ENCODE measurements at places on chromosomes 7 and 10.

DNA sequence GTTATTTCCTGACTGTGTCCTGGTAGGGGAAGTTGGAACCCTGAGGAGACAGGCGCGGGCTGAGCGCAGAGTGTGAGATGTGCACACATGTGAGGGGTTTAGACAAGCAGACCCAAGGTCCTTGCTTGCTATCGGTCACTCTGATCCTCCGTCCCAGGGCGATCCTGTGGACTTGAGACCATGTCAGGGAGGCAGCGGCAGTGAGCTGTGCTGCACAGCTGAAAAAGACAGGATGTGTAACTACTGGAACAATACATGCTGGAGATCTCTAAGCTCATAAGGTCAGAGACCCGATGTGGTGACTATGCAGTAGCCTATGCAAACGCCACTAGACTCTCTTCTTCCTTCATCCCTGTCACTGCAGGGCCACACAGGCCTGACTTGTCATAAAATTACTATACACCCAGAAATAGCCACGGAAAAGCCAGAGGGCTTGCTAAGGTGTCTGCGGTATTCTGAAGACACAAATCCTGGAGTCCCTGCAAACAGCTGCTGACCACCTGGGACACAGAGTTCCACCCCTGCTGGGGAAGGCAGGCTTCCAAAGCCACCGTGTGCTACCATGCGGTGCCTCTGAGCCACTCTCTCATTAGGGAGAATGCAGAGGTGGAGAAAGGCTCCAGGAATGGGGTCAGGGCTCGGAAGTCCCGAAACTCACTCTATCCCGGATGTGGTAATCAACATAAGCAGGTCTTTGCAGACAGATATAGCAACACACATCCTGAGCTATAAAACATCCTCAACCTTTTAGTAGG, 91.1 kb upstream of the DDC start:
- no peak for DNase-seq

GRCh38 chr7:130554481-130554880, 62.6 kb downstream of the MEST start:
- no peak for DNase-seq

- no peak for DNase-seq
Observed at GRCh38 chr10:114486938-114487814, 82.9 kb upstream of the AFAP1L2 start.

- no peak for DNase-seq
Observed at GRCh38 chr7:12320241-12320986, 83.3 kb downstream of the VWDE start.

DNA sequence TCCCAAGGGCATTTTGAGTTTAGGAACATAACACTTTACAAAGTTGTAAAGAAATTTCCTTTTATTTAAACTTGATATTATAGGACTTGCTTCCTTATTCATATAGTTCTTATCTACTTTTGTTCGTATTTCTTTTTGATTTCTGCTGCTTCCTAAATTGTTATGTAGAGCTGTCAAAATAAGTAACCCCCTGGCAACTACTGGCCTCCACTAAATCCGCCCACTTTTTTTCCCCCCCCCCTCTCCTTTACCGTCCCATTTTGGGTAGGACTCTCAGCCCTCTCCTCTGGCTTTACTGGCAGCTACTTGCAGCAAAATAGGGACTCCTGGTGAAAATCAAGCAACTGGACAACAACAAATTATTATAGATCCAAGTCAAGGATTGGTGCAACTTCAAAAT, 1.1 kb downstream of the SP4 start:
- no peak for DNase-seq

DNA sequence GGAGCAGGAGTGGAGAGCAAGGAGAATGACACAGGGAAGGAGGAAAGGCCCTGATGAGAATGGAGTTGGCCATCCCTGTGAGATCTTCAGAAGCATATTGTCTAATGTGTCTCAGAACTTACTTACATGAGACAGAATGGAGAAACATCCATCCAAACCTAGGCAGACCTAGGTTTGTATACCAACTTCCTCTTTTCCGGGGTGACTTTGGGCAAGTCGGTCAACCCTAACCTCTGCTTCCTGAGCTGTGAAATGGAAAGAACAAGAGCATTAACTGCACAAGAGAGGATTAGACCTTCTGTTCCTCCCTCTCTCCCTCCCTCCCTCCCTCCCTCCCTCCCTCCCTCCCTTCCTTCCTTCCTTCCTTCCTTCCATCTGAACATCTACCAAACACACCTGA, 4.5 kb downstream of the GHRHR start:
- no peak for DNase-seq

GRCh38 chr7:112876877-112877276, 86.7 kb upstream of the TMEM168 start:
- DNase-seq, result peak; percentile 13

GRCh38 chr10:12380999-12381398, 31.7 kb downstream of the CAMK1D start:
- no peak for DNase-seq

- DNase-seq, result no peak
Observed at GRCh38 chr7:85972504-85973141, 671.1 kb upstream of the GRM3 start.

- DNase-seq, result peak; percentile 13
Observed at GRCh38 chr7:29795696-29796580, 10.4 kb upstream of the WIPF3 start.

- no peak for DNase-seq
Observed at GRCh38 chr7:30530373-30530772, 25.7 kb upstream of the GGCT start.

GRCh38 chr7:140592964-140593671, 47.5 kb downstream of the DENND2A start:
- no peak for DNase-seq

DNA sequence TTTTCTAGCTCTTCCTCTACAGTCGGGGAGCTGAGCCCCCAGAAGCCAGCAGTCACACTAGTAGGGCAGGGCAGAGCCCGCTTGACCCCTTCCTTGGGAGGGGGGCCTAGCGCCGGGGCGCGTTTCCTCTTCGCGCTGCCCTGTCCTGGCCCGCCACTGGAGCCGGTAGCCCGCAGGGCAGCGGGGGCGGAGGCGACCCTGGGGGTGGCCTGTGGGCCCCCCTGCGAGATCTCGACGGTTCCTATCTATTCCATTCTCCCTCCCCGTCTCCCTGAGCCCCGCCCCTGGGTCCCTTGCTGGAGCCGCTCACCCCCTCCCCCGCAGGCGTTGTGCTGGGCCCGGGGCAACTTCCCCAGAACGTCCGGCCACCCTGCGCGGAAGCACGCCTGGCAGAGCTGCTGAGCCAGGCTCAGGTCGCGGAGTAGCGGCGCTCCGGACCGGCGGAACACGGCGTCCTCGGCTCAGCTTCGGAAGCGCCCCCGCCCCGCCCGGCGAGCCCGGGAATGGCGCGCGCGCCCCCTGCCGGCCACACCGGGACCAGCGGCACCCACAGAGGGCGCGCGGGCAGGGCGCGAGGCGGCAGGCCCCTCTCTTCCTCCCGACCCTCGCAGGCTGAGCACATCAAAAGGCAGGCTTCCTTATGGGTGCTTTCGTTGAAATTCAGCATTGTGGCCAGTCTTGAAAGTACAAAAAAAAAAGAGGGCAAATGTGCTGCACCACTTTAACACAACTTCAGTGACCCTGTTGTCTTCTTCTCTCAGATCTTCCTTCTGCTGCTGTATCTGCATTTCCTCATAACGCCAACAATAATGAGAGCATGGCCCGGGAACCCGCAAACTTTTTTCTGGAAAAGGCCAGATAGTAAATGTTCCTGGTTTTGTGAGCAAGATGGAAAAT, 327.6 kb downstream of the TNS3 start:
- peak; percentile 85 for DNase-seq

- peak; percentile 44 for DNase-seq
Observed at GRCh38 chr7:28065721-28066285, 114.8 kb downstream of the JAZF1 start.

GRCh38 chr7:40758590-40758989, 623.8 kb downstream of the SUGCT start:
- no peak for DNase-seq

DNA sequence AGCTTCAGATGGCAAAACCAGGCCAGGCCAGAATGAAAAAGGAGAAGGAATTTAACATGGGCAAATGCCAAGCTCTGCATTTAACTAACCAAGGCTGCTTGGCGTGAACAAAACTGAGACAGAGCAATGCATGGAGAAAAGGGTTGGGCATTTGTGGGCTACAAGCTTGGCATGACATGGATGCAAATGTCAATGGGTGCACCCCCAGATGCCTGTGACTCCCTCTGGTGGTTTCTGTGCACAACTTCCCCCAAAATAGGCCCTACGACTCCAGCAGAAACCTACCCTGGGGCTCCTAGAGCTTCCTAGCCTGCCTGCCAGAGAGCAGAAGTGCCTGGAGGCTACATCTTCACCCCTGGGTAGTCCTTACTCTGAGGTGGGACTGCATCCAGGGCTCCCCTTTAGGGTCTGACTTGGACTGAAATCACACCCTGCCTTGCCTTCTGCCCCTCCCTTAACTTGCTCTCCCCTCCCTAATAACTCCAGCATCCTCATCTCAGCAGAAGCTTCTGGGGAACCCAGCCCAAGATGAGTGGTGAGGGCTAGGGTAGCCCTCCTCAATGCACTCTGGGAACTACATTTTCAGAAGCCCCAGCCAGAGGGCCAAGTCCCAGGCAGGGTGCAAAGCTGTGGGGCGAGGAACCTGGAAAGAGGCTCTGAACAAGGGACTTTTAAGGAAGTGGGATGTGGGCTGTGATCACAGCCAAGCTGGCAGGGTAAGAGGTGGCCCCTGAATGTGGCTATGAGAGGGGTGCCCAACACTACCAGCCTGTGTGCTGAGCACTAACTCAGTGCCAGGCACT, 11.3 kb downstream of the GPRIN2 start:
- peak; percentile 57 for DNase-seq

GRCh38 chr7:28685644-28686417, 272.3 kb downstream of the TRIL start:
- peak; percentile 96 for DNase-seq

DNA sequence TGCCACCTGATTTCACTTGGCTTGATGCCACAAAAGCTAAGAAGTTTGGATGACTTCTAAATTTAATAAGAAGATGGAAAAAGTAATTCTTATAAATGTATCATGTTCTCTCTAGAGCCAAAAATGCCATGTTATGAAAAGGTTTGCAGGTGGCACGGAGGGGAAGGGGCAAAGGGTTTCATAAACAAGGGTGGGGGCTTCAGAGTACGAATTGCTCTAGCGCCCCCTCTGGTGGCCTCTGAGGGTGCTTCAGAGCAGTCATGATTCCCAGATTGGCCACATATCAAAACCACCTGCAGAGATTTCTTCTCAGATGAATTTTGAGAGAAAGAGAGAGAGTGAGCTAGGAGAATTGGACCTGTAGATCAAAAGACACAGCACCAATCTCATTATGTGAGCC, 208.6 kb upstream of the YAE1 start:
- no peak for DNase-seq

DNA sequence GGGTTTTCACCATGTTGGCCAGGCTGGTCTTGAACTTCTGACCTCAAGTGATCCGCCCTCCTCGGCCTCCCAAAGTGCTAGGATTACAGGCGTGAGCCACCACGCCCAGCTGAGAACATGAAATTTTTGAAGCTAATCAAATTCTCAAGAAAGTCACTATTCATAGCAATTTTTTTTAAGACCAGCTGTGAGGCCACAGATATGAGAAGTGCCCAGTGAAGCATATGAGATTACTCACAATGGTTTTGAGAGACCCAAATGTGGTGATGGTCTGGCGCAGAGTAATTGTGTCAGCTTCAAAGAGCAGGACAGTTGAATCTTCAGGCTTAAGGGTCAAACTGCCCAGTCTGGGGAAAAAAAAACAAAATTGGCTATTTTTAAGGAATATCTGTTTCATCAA, 16.2 kb downstream of the NCOA4 start:
- no peak for DNase-seq

DNA sequence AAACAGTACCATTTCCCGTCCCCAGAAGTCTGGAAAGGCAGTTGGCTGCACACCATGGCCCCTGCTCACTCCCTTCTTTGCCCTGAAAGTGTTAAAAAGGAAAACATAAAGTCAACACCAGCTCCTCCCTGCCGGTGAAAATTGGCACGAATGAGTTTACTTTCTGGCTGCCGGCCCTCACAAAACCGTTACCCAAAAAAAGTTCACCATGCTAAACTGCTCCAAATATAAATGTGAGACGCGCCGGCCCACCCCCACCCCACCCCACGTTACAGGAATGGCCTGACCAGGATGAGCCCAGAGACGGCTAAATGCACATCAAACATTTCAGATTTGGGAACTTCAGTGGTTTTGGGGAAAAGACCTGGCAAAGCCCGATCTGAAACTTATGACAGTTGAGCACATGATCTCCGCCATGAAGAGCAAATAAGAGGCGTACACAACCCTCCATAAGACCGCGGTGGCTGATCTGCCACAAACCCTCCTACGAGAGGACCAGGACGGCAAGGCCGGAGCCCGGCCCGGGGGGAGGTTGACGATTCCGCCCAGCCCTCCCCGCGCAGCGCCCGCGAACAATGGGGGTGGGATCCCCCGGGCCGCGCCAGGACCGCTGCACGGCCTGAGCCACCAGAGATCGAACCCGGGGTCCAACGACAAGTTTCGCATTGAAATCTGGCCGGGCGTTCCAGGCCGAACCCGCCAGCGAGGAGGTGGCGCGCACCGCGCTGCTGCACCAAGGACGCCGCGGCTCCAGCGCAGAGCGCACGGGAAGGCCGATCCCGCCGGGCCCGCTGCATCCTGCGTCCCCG, 952 bp downstream of the DIP2C start:
- peak; percentile 78 for DNase-seq

GRCh38 chr10:116056445-116057293, 216.3 kb downstream of the GFRA1 start:
- DNase-seq, result peak; percentile 18

GRCh38 chr7:38312821-38313220, 39.4 kb upstream of the TARP start:
- no peak for DNase-seq

DNA sequence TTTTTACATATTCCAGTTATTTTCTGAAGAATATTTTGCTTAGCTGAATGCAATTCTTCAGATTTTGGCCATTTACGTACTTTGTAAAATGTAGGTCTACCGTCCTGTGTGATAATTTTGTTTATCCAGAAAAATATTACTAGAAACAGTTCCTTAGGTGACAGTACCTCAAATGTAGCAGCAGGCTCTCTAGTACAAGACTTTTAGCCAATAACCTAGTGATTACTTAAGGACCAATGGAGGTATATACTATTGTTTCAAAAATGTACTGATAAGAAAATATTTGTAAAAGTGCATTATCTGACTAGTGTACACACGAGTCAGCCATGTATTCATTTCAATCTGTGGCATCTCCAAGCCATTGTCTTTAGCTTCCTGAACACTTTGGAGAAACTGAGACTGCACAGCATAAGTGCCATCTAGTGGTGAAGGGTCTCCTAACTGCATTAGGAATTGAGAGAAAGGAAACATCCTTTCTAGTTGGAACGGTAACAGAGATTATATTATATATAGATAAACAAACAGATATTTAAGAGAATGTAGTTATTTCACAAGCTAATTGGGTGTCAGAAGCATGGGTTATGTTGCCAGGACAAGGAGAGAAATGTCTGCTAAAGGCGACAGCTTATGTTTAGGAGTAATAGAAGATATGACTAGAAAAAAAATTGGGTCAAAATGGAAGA, 23.7 kb downstream of the RTKN2 start:
- DNase-seq, result peak; percentile 81

GRCh38 chr10:88991161-88991898, 732 bp downstream of the FAS start:
- peak; percentile 89 for DNase-seq
